ENCODE measurements at places on chromosomes 3 and 15. TPM values are rescaled to one million over a fixed set of nuclear protein-coding genes. Genes with fewer than 3 reads are reported as not detected.

HDC gene
- 0.66 TPM for total RNA-seq

MUSTN1 gene
- total RNA-seq = 3.6 TPM

MCF2L2 gene
- 1.5 TPM for total RNA-seq

GP9 gene
- not detected for total RNA-seq

BCL2A1 gene
- 79.8 TPM for total RNA-seq

LHFPL4 gene
- total RNA-seq = not detected

SPESP1 gene
- 1.1 TPM for total RNA-seq

PROK2 gene
- not detected for total RNA-seq

LMAN1L gene
- 1.1 TPM for total RNA-seq

CACNA2D3 gene
- total RNA-seq = not detected

DNA sequence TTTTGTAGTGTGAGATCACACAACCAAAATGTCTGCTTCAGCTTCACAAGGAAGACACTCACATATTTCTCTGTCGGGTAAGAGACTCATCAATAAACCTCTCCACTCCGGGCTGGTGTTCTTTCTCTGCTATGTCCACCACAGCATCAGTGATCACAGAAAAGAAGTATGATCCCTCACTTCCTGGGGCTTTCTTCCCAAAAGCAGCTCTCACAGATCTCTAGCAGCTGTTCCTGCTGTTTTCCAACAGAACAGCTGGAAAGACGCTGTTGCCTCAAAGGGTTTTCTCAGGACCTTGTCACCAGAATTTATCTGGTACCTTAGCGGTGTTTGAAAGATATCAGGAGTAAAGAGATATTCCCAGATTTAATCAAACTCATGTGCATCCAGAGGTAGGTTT lies 46.4 kb downstream of the GATM start:
- no peak for DNase-seq

DNA sequence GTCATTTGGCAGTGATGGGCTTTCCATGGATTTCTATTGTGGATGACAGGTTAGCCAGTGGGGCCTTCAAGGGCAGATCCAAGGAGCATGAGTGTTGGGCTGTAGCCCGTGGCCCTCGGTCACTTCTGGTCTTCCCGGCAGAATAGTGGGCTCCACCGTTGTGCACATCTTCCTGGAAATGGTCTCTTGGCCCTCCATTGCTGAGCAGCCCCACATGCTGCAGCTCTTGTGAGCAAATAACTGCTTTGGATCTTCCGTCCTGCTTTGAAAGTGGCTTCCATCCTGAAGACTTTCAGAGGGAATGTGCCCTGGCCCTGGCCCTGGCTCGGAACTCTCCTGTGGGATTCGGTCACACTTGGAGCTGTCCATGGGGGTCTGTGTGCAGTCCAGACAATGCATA lies 102.8 kb downstream of the SNRPN start:
- DNase-seq = no peak

GRCh38 chr3:150828261-150828660 lies 65.3 kb upstream of the SIAH2 start:
- DNase-seq = no peak

DNA sequence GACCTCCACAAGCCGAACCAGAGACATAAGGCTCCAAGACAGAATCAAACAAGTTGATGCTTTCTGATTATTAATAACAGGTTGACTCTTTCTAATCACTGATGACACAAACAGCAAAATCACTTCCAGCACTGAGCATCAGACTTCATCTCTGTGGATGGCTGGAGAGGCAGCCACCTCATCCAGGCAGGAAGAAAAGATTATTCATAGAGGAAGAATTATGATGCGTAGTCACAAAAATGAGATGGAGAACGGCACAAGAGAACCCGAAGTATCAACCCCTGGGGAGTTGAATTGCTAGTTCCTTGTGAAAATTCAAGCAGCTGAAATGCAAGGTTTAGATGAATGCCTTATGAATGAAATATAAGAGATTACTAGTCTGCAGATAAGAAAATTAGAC lies 49.9 kb upstream of the LMCD1 start:
- DNase-seq = no peak

DNA sequence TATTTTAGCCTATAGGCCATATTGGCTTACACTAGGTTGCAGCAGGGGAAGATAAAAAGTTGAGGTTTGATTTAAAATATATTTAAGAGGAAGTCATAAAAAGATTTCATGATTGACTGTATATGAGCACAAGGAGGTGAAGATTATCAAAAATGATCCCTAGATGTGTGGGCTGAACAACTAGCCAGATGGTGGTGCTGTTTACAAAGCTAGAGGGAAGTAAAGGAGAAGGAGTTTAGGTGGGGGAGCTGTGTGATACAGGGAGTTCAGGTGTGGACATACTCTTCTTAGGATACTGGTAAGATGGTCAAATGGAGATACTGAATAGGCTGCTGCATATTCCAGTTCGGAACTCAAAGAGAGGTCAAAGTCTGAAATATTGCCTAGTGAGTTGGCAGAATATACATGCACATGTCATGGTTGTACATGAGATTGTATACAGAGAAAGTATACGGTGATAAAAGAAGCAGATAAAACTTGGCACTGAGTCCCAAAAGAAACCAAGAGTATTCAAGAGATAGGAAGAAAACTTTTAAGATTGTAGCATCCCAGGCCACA lies 727.8 kb downstream of the NLGN1 start:
- DNase-seq = no peak

- no peak for DNase-seq
Measured at GRCh38 chr15:45606841-45607240, 19.7 kb downstream of the BLOC1S6 start.

GRCh38 chr15:37221671-37222145 lies 121.4 kb upstream of the MEIS2 start:
- no peak for DNase-seq

DNA sequence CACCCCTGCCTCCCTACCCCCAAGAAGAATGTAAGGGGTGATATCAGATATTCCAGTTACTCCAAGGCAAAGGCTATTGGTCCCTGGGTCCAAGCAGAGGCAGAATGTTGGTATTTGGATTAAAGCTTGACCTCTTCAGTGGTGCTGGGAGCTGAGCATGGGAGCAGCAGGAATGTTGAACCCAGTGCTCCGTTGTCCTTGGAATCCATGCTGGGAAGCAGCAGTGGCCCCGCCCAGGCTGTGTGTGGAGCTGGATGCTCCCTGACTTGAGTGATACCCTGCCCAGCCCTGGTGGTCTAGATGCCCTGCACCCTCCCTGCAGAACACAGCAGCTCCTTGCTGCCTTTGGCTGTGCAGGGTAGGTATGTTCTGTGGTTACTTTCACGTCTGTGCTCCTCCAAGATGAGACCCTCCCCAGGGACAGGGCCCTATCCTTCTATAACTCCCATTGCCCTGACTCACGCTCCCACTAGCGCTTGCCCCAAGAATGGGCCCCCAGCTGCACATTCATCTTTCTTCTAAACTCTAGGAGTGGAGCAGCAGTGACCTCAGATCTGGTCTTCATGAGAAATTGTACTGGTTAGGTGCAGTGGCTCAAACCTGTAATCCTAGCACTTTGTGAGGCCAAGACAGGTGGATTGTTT lies 35.1 kb downstream of the UMPS start:
- no peak for DNase-seq

DNA sequence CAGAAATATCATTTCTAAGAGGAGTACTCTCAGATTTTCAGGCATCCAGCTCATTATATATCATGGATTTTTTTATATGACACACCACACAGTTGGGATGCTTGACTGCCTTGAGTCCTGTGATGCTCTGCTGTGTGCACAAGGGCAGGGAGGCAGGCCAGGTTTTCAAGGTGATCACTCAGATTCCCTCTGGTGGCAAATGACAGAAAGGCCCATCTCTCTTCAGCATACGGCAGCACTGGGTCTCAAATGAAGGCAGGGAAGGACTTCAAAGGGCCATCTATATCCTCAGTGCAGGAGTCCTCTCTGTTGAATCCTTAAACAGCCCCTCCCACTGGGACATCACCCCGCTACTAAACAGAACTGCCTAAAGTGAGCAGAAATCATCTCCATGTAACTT lies 54.8 kb upstream of the MYO5C start:
- DNase-seq = no peak

DNA sequence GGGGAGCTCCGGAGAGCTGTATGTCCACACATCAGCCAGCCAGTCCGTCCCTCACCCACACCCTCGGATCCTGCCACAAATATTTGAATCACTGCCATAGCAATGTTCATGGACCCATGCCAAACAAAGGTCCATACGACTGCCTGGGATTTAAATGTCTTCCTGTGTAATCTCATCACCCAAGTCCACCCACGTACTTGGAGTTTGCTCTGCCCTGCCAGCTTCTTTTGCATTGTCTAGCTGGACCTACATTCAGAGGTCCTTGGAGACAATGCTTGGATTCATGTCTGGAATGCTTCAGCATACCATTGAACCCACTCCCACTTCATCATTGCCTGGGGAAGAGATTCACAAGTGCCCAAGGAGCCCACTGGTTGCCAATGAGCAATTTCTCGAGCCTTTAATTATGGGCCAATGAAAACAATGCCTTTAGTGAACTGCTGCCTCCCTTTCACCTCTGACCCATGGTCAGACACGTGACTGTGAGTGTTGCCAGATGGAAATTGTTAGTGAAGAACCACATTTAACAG lies 90.4 kb upstream of the PHLDB2 start:
- no peak for DNase-seq

DNA sequence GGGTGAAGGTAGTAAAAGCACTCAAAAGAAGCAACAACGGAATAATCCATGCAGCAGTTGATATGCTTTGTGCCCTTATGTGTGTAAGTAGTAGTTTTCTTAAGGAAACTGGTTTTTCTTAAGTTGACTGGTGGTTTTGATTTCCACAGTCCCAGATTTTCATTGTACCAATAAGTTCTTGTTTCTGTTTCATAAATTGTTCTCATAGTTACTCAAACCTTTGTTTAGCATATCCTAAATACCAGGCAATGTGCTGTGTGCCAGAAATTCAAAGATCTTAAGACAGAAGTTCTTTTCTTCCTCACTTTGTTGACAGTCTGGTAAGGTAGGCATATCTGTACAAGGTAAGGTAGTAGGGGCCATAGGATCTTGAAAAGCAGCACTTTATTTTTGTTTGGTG lies 40.0 kb downstream of the DNAJC13 start:
- no peak for DNase-seq

- no peak for DNase-seq
Measured at GRCh38 chr3:148748283-148748682, 50.6 kb downstream of the AGTR1 start.

DNA sequence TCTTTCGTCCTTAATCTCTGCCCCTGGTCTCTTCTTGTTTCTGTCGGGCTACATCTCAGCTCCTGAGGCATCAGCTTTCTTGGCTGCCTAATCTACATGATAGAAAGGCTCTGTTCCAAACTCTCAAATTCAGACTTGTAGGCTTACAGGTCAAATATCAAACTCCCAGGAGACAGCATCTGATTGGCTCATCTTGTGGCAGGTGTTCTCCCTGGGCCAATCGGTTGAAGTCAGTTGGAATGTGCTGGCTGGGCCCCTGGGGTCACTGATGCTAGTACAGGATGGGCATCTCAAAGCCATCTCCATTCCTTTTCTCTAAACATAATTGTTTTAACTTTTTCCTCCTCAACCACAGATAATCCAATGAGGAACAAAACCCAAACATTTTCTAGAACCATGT lies 198.7 kb downstream of the CNTN3 start:
- no peak for DNase-seq

GRCh38 chr15:84791763-84792162 lies 25.4 kb upstream of the ALPK3 start:
- no peak for DNase-seq

DNA sequence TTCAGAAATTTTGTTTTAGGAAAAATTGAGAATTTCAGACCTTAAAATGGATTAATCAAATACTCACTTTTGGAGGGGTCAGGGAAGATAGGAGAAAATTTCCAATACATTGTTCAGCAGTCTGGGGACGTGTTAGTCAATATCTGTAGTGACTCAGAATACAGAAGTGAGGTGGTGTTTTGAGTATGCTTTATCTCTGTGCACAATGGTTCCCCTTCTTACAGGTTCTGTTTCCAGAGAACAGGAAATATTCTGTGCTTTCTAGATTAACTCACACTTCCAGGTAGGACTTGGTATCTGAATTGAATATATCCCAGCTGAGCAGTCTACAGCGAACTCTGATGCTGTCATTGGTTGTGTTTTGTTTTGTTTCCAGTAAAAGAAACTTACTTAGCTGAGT lies 30.7 kb upstream of the CCDC54 start:
- no peak for DNase-seq

DNA sequence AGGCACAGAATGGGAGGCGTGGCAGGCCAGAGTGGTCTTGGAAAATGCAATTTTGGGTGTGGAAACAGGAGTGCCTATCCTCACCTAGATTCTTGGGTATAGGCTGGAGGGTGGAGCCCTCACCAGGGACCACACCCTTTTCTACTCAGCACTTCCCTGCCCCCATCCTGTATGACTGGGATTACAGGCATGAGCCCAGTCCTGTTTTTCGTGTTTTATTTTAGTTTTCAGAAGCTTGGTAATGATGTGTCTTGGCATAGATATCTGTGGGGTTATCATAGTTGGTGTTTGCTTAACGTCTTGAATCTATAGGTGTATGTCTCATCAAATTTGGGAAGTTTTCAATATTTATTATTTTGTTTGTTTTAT lies 248.7 kb upstream of the CBLB start:
- no peak for DNase-seq

DNA sequence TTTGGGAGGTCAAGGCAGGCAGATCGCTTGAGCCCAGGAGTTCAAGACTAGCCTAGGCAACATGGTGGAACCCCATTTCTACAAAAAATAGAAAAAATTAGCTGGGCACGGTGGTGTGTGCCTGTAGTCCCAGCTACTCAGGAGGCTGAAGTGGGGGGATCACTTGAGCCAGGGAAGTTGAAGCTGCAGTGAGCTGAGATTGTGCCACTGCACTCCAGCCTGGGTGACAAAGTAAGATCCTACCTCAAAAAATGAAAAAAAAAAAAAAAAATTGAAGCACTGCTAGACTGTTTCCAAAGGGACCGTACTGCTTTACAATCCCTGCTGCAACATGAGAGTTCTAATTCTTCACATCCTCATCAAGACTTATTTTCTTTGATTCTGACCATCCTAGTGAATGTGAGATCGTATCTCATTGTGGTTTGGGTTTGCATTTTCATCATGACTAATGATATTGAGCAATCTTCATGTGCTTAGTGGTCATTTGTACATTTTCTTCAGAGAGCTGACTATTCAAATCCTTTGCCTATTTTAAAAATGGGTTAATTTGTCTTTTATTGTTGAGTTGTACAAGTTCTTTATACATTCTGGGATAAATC lies 10.8 kb downstream of the CMTM8 start:
- no peak for DNase-seq

DNA sequence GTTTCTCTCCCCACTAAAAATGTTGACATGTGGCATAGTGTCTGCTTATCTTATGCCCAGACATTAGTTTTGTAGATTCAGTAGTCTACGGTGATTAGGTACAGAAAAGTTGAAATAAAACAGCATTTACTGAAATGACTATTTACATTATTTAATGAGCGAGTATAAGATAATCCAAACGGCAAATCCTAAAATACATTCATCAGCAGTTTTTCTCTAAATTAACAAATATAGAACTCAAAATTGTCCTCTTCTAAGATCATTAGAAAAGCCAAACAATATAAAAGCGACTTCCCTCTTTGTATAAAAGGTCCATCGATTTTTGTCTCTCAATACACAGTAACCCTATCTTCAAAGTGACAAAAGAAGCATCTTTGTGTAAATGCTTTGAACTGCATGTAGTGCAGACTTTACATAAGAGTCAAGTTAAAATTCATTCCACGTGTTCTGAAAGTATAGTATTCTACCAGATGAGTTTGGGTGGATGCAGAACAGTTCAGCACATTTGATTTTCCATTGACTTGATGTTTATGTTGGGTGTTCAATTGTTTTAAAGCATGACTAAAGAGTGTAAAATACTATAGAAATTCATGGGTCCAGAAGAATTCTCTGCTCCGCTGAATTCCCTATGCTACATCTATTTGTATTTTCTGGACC lies 480.8 kb upstream of the DPH6 start:
- DNase-seq = no peak

GRCh38 chr3:57694146-57694545 lies 1.3 kb upstream of the DENND6A start:
- DNase-seq = no peak
